ENCODE measurements at places on chromosomes 5 and 9.

GRCh38 chr5:161085056-161085455, 233.0 kb upstream of the ATP10B start:
- DNase-seq, result no peak

- no peak for DNase-seq
Observed at GRCh38 chr5:41670854-41671479, 160.6 kb upstream of the PLCXD3 start.

GRCh38 chr5:168847511-168848073, 268.4 kb upstream of the PANK3 start:
- DNase-seq, result no peak

- DNase-seq, result no peak
Observed at GRCh38 chr5:171986772-171987171, 19.7 kb downstream of the FBXW11 start.

- no peak for DNase-seq
Observed at GRCh38 chr9:14219850-14220249, 94.1 kb downstream of the NFIB start.

GRCh38 chr9:21781656-21782055, 20.8 kb upstream of the MTAP start:
- no peak for DNase-seq

DNA sequence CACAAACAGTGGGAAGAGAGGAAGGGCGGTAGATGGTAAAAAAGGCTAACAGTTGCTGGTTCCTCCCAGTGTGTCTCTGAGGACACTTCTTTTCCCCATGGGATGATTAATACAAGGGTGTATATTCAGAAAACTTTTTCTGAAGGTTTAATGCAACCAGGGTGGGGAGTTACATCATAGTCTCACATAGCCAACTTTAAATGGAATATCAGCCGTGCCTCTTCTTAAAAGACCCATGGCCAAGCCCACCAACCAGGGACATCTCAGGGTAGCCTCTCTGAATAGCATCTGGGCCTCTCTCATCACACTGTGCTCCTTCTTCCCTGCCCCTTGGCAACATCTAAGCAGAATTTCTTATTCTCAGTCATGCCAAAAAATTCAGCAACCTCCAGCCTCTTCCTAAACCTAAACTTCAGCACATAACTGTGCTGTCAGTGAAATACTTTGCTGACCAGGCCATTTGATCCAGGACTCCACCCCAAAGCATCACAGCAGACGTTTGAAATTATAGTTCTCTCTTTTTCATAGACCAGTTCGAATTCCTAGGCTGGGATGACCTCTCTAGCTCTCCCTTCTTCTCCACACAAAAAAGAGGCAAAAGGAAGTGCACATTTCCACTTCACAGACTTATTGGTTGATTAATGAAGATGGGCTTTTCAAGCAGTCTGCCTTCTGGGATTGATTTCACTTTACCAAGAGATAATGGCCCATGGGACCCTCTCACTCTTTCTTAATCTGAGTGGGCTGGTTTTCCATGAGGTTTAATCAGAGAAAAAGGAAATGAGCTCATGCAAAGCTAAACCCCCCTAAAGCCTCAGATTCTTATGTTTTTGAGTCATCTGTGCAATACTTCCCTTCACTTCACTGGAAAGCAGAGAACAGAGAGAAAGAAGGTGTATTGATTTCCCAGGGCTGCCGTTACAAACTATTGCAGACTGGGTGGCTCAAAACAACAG, 85.1 kb upstream of the RAI14 start:
- DNase-seq, result no peak

GRCh38 chr5:169100735-169101075, 200.2 kb downstream of the SLIT3 start:
- DNase-seq, result no peak

- no peak for DNase-seq
Observed at GRCh38 chr5:181043285-181044092, 3.4 kb downstream of the BTNL9 start.

- no peak for DNase-seq
Observed at GRCh38 chr5:52173133-52173532, 614.6 kb upstream of the ITGA1 start.

DNA sequence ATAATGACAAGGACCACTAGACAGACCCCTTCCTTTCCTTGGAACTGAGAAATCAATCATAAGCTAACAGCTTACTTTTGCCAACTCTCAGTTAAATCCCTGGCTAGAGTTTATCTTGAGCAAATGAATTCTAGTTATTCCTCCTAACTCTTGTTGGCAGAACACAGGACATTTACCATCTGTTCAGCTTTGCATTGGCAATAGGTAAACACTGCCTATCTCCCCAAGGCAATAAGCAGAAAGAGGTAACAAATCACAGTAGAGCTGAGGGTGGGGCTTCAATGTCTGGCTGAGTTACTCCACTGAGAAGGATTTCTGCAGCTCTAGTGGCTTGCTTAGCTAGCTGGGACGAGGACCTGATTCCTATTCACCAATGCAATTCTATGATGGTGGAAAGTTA, 503.3 kb upstream of the GRIA1 start:
- no peak for DNase-seq

- no peak for DNase-seq
Observed at GRCh38 chr5:140398379-140398811, 3.2 kb upstream of the ANKHD1 start.

DNA sequence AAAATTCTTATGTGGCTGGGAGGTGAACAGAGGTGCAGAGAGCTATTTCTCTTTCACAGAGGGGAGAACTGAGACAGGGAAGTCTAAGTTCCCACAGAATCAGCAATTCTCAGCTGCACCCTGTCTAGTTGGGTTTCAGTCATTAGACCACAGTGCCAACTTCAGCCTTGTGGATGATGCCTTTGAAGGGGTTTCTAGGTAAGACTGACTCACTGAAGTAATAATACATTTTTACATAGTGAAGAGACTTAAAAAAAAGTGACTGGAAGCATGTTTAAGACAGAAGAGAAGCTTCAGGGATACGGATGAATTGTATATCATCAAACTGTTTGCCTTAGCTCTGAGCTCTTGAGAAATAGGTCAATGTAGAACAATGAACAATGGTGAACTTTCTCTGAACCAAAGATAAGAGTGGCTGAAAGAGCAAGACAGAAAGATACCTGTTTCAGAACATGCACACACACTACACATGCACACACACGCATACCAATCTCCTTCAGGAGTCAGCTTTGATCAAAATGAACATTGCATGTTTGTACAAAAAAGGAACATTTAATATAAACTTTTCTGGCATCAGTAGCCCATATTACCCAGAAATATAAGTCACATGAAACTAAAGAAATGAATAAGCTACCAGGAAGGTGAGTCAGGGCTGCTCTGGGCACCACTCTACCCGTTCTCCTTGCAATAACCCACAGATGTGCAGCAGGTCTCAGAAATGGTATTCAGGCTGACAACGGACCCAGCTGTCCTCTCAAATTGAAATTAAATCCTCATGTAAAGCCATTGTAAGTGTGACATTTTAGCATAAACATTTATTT, 12.6 kb upstream of the FYB1 start:
- no peak for DNase-seq

DNA sequence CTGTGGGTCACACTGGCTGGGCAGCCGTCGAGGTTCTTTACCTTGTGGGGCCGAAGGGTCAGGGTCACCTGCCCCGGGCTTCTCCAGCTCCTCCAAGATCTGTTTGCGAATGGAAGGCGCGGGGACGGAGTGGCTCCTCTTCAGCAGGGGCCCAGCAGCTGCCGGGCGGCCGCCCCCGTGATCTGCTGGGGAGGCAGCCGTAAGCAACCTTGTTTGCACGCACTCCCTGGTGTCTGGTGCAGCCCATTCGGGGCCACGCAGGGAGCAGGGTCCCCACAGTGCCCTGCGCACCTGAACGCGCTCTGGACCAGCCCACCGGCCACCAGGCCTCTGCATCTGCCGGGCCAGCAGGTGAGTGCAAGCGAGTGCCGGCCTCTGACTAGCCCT, 34.9 kb downstream of the PNPLA7 start:
- no peak for DNase-seq

DNA sequence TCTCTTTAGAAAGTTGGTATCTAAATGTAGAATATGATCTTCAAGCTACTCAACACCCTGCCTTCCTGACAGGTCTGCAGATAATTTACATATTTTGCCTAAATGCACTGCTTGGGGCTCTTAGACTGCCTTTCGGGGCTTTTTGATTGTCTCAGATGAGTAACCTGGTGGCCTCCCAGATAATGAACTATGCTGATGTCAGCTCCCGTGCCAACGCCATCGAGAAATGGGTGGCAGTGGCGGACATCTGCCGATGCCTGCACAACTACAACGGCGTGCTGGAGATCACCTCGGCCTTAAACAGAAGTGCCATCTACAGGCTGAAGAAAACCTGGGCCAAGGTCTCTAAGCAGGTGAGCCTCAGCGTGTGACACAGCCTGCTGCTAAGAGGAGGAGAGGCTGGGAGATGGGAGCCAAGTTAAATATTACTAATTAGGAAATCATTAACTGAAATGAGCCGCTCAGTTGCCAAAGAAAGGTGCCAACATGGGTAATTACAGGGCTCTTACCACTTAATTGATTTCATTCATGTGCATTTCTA, 20.8 kb upstream of the CKMT2 start:
- no peak for DNase-seq

GRCh38 chr5:174325961-174326360, 280.5 kb downstream of the NSG2 start:
- no peak for DNase-seq

- DNase-seq, result no peak
Observed at GRCh38 chr9:112334432-112334841, 1.0 kb upstream of the PTBP3 start.

- no peak for DNase-seq
Observed at GRCh38 chr5:164051745-164052144, 546.3 kb downstream of the MAT2B start.

DNA sequence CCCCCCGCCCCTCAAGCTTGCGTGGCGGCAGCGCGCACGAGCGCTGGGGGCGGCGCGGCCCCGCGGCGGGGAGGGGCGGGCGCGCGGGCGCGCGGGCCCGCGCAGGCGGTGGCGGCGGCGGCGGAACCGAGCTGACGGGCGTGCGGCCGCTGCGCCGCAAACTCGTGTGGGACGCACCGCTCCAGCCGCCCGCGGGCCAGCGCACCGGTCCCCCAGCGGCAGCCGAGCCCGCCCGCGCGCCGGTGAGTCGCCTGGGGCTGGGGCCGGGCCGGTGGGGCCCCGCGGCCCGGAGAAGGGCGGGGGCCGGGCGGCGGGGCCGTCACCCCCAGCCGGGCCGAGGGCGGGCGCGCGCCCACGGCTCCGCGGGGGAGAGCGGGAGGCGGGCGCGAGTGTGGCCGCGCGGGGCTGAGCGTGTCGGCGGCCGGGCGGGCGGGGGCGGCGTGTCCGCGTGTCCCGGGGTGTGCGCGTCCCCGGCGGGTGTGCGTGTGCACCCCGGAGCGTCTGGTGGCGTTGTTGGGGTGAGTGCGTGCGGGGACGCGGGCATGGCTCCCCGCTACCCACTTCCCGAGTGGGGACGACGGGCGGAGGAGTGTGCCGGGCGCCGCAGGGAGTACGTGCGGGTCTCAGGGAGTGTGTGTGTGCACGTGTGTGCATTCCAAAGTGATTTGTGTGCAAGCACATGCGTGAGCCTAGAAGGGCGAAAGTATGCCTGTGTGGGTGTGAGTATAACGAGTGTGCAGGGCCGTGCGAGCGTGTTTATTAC, at the start of gene NEK6:
NEK6 (plus strand) TSS at position 106 of the 763 bp plus-strand sequence. CDS start 44,016 bp downstream, outside the sequence.
- DNase-seq, result peak; percentile 54

- DNase-seq, result no peak
Observed at GRCh38 chr5:102792705-102793104, 37.6 kb downstream of the PAM start.

- no peak for DNase-seq
Observed at GRCh38 chr5:83547161-83547560, 75.6 kb downstream of the VCAN start.

- DNase-seq, result no peak
Observed at GRCh38 chr9:126857261-126857960, 3.0 kb upstream of the ZBTB34 start.

- no peak for DNase-seq
Observed at GRCh38 chr5:7894860-7895259, 25.9 kb downstream of the MTRR start.

DNA sequence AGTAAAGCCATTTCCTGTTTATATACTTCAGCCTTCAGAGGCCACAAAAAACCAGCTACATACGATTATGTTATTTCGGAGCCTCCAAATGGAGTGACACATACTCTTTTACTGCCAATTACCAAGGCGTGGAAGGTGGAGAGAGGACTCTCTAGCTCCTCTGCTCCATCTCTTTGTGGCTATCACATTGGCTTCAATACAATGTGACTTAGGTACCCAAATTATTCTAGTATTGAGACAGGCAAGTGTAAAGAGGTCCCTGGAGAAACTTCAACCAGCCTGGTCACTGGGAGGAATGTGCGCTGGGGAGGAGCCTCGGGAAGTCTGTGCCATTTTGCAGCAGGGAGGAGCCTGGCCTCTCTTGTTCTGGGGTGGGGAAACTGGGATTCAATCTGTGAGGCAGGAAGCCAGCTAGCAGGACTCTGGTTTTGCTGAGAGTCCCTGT, 85.8 kb upstream of the TAS2R1 start:
- DNase-seq, result no peak

DNA sequence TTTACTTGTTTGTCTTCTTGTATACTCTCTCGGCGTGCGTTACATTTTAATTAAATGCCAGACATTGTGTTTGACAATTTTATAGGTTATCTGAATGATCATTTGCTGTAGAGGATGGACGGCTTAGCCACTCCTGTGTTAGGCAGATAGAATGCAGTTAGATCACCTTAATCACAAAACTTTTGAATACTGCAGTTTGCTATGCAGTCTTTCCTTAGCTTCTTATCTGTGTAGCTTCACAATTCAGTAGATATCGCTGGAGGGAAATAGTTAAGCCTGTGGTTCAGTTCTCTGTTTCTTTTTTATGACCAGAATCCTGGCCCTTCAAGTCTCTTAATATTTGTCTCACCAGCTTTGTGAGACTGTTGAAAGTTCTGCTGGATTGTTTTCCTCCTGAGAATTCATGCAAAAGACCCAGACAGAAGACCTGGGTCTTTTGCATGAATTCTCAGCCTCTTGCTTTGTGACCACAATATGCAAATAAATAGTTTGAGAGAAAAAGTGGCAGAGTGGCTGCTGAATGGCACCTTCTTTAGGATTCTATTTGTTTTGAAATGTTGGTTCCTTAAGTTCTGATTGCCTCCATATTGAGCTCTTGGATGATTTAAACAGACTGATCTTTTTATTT, 40.2 kb downstream of the RASA1 start:
- DNase-seq, result no peak

GRCh38 chr5:18605186-18605585, 970.9 kb downstream of the TAF11L14 start:
- DNase-seq, result no peak

GRCh38 chr5:4229414-4230292, 634.0 kb downstream of the IRX1 start:
- DNase-seq, result no peak

- no peak for DNase-seq
Observed at GRCh38 chr9:36575411-36575882, 2.8 kb downstream of the MELK start.

DNA sequence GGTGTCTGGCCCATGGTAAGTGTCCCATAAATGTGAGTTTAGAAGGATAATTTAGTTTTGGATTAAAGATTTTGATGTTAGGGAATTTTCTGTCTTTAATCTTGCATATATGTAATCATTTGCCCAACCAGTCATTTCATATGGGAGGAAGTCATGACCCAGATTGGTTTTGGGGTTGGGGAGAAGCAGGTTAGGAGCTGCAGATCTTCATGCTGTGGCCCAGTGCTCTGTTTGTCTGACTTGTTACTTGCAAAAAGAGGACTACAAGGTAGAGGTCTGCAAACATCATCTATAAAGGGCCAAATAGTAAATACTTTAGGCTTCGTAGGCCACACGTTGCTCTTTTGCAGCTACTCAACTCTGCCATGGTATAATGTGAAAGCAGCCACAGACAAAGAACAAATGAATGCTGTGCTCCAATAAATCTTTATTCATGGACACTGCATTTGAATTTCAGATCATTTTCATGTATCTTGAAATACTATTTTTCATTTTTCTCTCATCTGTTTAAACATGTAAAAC, 16.8 kb downstream of the OSTF1 start:
- no peak for DNase-seq

All from GM12892 (cell line).